ENCODE measurements at places on chromosomes 2 and 18. TPM values are rescaled to one million over a fixed set of nuclear protein-coding genes. Genes with fewer than 3 reads are reported as not detected.

IL18R1 gene
- total RNA-seq = not detected

C2orf15 gene
- total RNA-seq = 11.3 TPM

MRPS9 gene
- 68.6 TPM for total RNA-seq

ZRANB3 gene
- total RNA-seq = 17.0 TPM

MARCO gene
- 0.43 TPM for total RNA-seq

ACOXL gene
- total RNA-seq = 2.9 TPM

SGPP2 gene
- total RNA-seq = not detected

LYG1 gene
- total RNA-seq = 0.93 TPM

PSTPIP2 gene
- 13.3 TPM for total RNA-seq

OSR1 gene
- total RNA-seq = 3.0 TPM

KCNK3 gene
- total RNA-seq = 0.09 TPM

MC2R gene
- total RNA-seq = not detected

CDH2 gene
- 0.81 TPM for total RNA-seq

IL1A gene
- total RNA-seq = not detected

SLC66A3 gene
- 10.4 TPM for total RNA-seq

IL36A gene
- not detected for total RNA-seq

REG3A gene
- total RNA-seq = 0.45 TPM

DNA sequence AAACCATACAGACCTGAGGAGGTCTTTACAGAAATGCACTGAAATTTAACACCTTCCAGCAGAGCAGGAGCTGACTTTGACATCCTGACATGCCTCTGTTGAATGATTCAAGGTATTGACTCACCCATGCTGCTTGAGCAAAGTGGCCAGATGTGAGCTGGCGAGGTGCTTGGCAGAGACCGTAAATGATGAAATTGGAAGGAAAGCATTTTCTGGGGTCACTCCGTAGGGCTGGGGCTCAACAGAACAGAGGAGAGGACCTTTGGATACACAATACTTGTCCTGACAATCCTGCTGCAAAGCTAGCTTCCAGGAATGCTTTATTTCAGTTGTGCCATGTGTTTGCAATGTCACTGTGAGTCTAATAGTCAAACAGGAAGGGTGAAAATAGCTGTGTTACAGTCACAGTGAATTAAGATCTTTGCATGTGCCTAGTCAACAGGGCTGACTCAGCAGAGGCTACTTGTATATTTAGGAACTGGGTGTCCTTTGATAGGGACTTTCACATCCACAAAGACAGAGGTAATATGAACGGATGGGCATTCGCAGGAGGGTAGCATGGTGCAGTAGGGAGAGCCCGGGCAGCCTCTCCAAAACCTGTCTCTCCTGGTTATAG lies 31.6 kb upstream of the NCK2 start:
- DNase-seq = peak; percentile 18

- peak; percentile 58 for DNase-seq
Measured at GRCh38 chr2:44974064-44974715, 32.7 kb downstream of the SIX3 start.

- DNase-seq = no peak
Measured at GRCh38 chr2:138956116-138956515, 175.9 kb upstream of the NXPH2 start.

DNA sequence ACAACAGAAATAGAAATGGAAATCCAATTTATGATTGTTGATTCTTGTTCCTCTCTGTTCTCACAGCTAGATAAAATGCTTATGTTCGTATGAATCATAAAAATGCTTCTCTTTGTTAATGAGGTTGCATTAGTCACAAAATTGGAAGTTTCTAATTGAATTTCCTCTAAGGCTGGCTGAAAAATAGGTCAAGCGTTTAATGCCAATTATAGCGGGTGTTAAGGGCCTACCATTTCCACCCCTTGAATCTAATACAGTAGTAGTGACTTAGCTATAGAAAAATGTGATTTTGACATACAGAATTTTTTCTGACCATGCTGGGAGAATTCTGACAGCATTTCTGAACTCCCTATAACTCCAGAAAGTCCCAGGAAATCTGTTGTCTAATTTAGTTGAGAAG lies 107.1 kb downstream of the TTN start:
- DNase-seq = no peak

GRCh38 chr18:33330711-33331110 lies 109.8 kb downstream of the CCDC178 start:
- DNase-seq = no peak

DNA sequence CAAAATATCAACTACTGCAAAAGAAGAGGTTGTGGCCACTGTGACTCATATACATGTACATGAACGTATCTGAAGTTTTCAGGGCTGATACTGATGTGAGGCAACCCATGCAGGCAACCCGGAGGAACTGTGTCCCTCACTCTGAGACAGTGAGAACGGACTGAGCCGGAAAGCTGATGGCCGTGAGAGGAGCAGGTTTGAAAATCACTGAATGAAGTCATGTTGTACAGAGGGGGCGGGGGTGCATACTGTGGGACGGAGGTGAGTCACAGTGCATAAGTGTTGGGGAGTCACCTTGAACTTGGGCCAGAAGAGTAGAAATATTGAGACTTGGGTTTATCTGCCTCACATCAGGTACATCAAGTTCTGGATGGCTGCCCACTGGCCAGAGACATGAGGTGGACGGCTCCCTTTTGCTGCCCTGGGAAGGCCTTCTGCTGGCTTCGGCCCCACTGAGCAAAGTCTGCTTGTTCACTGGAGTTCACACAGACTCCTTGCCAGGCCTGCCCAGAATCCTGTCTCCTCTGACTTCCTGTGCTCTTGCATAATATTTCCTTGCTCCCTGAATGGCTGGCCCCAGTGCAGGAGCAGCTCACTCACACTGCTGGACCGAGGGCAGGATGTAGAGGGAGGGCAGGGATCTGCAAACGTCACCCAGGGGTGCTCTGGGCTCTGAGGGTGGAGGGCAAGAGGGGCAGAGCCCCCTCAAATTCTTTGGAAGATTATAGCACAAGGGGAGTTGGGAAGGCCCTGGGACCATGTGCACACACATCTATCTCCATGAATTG lies 18.1 kb downstream of the EPAS1 start:
- DNase-seq = no peak

DNA sequence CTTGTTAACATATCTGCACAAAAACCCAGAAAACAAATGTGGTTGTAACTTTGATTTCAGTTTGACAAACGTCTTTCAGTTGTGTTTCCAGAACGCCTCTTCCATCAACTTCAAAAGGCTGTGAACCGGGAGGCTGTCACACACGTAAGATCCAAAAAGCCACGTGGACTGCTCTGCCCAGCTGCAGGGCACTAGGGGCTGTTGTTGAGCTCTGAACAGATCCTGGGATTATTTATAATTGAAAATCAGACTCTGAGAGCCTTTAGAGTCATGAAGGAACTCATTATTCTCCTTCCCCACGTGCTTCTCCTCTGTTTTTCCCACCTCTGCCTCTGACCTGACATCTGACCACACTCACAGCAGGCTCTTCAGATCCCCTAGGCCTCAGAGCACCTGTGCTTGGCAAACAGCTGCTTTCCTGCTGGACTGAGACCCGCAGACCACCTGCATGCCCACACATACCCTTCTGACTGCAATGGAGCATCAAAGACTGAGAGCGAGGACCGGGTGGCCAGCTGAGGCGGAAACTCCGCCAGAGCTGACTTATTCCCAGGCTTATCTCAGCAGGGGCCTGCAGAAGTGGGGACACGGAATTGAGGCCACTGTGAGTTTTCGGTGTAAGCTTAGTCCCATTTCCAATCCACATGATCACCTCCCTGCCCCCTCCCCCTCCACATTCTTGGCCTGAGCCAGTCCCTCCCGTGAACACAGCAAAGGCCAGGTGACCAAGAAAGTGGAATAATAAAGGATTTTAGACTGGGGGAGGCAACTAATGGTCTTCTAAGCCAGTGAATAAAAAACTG lies 114.8 kb downstream of the ATL2 start:
- no peak for DNase-seq

DNA sequence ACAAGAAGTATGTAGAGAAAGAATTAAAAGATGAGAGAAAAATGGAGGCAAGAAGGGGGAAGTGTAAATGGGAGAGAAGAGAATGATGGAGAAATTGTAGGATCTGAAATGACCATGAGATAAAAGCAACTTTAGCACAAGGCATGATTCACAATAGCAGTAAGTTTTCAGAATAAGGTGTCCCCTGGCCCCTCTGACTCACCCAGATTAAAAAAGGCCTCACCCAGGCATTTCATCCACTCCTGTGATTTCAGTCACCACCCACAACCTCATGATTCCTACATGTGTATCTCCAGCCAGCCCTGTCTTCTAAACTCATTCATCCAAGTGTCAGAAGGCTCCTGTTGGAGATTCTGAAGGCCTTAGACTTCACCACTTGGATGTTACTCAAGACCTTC lies 56.6 kb downstream of the SP100 start:
- DNase-seq = no peak

DNA sequence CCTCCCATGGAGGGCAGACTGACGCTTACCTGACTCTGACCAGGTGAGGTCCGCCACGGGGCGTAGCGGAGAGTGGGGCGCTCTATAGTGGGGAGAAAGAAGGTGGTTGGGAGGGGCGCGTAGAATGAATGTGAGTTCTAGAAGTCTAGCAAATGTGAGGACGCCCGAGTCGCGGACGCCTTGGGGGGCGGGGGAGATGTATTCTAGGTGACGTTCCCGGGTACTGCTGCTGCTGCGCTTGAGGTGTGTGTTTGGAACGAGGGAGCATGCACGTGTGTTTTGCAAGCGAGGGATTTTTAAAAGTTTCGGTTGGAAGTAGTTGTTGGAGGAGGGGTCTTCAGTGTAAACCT lies 758 bp downstream of the RIF1 start:
- peak; percentile 69 for DNase-seq

DNA sequence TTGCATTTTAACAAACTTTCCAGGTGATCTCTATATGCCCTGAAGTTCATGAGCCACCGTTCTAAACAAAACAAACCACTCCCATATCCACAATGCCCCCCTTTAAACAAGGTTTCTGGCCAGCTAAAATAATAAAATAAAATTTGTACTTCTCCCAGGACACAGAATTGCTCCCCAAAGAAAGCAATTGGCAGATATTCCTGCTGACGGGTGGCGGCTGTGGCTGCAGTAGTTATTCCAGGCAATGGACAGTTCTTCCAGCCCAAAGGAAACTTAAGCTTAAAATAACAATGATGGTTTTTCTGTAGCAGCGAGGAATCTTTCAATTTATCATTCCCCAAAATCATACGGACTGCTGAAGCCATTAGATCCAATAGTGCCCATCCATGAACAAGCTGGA lies 260.5 kb upstream of the ZNF521 start:
- no peak for DNase-seq

- no peak for DNase-seq
Measured at GRCh38 chr2:96484091-96484490, 21.1 kb downstream of the NEURL3 start.

GRCh38 chr2:181780047-181780651 lies 99.8 kb upstream of the NEUROD1 start:
- no peak for DNase-seq

DNA sequence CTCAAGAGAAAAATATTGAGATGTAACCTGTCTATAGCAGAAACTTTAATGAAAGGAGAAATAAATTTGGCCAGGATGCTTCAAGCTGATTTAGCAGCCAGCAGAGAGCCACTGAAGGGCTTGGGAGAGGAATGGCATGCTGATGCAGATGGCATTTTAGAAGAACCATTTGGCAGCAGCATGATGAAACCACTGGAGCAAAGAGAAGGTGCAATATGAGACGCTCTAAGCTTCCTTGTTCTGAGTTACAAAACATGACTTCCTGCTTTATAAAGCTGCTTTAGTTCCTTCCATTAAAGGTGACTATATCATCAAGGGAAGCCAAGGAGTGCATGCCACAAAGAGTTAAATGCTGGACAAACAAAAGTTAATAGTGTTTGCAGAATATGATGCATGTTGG lies 189.7 kb downstream of the PID1 start:
- DNase-seq = no peak

DNA sequence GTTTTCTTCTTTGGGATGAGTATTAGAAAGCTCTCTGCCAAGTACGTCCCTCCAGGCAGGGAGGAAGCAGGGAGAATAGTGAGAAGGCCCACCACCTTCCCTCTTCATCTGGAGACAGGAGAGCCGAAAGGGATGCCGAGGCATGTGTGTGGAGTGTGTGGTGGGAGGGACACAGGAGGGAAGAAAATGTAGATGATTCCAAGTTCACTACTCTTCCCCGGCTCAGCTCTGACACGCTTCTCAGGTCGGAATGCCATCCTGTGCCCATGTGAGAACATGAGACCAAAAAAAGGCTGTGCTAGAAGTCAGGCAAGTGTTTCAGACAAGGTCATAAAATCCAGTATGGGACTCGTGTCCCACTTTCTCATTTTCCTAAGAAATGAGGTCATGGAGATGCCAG lies 47.4 kb downstream of the GYPC start:
- no peak for DNase-seq

DNA sequence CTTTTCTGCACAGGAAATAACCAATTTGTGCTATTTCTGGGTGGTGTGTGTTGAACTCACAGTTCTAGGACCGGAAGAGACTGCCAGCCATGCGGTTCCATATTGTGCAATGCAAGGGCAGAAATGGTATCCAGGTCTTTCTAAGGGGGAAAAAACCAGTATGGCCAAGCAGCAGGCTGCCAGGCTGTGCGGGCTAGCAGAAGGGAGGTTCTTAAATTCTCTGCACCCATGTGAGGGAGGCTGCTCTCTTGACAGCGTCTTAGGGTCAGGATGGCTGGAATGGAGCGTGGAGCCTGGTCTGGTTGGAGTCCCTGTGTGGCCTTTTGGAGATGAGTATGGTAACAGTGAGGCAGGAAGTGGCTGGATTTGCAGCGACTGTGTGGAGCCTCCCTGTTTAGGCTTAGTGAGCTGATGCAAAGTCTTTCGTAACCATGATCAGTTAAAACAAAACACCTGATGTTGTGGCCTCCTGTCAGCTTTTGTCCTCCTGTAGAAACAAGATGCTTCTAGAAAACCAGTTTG lies 52.6 kb downstream of the NCK2 start:
- DNase-seq = no peak

GRCh38 chr18:62778976-62779869 lies 63.9 kb downstream of the PHLPP1 start:
- DNase-seq = no peak

DNA sequence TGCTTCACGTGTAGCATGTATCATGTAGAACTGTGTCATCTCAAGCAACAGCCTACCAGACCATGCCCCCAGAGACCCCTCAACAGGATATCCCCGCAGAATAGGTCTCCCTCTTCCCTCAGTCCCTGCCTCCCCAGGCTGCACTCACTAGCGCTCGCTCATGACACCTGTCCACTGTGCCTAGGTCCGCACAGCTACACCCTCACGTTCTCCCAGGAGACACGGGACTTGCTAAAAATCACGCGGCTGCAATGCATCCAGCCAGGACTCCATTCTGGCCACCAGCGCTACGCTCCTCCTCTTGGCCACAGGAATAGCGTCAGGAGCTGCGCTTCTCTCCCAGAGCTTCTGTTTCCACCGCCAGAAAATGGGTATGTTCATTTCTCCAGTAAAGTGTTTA lies 2.5 kb downstream of the PXDN start:
- no peak for DNase-seq

- no peak for DNase-seq
Measured at GRCh38 chr2:168851674-168852320, 38.4 kb downstream of the SPC25 start.

DNA sequence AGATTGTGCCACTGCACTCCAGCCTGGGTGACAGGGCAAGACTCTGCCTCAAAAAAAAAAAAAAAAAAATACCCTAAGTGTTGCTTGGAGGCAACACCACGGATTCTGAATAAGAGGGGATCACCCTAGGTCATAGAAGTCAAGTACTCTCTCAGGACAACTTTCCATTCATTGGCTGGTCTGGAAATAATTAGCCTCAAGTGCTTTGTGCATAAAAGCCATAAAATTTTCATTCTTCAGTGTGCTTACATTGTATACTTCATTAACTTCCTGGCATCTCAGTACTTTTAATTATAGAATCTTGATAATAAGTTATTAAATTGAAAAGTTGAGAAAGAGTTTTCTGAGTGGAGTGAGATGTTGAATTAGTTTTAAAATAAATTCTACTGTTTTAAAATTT lies 876.1 kb upstream of the FAM98A start:
- DNase-seq = no peak

Data from Caco-2 (cell line).